ELF-1 (cell line): ENCODE measurements at places on chromosomes 11 and 22.

GRCh38 chr11:65297026-65297672, 17.5 kb upstream of the CDC42EP2 start:
- DNase-seq: no peak

DNA sequence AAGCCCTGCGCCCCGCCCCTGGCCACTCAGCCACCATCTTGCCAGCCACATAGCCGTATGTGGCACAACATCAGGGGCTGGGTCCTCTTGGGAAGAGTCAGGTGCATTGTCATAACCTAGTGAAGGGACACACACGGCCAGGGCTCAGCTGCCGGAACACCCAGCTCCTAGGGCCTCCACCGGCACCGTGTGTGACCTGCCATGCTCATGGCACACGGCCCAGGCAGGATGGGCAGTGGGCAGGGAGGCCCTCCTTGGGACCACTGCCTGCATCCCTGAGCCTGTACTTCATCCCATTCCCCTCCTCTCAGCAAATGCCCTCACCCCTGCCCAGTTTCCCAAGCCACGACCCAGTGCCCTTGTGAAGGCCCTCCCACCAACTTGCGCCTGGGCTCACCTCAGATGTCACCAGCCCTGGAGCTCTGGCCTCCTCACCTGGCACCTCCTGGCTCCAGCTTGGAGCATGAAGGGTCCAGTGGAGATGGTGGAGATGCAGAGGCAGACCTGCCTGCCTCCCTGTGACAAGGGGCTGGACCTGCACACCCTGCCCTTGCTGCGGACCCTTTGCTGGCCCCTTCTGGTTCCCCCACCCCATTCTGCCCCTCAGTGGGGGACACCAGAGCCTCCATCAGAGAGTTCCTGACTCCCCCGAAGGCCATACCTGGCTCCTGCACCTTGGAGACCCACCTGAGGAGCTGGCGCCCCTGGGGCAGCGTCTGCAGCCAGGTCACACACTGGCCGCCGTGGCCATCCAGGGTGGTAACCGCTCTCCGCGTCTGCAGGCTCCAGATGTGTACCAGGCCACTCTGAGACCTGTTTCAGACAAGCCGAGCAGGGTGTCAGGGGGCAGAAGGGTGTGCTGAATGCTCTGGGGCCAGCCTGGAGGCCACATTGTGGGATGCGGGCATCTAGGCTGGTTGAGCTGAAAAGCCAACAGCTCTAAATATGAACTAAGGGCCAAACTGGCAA, 34.5 kb downstream of the GNB1L start:
- DNase-seq: no peak

- DNase-seq: no peak
These were observed 33.5 kb downstream of the YPEL1 start for GRCh38 chr22:21702094-21702493.

DNA sequence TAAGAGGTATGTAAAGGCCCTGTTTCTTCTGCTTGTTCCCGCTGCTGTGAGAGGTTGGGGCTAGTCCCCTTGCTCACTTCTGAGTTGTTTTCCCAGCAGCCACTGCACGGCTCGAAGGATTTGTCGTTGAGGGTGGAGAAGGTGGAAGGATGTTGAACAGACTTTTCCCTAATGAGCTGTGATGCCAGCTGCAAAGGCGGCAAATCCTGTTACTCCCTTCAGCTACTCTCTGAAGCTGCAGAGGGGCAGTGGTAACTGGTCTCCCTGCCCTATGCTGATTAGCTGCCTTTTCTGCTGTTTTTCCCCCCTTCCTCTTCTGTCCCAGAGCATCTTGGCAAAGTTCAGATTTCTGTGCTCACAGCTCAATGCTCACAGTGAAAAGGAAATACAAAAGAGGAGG, 90.4 kb upstream of the SLC25A18 start:
- DNase-seq: peak; percentile 28

- DNase-seq: peak; percentile 72
These were observed 151.6 kb upstream of the BLID start for GRCh38 chr11:122267602-122268001.

DNA sequence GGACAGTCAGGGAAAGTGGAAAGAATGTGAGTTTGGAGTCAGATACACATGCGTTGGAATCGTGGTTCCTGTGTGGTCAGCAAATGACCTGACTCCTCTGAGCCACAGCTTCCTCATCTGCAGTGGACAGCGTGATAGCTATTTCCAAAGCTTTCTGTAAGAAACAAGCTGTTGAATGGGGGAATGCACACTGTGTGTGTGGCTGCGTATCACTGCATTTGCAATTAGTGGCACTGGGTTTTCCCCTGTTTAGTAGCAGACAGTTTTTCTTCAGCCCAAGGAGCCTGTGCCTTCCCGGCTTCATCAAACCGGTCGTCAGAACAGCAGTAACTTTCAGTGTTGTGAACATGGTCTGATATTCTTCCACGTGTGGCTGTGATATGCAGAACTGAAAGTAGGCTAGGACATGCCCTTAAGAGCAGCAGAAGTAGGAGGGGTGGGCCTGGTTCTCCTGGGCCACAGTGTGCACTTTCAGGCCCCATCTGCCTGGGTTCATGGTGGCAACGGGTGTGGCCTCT, 121.5 kb downstream of the RRAS2 start:
- no peak for DNase-seq

DNA sequence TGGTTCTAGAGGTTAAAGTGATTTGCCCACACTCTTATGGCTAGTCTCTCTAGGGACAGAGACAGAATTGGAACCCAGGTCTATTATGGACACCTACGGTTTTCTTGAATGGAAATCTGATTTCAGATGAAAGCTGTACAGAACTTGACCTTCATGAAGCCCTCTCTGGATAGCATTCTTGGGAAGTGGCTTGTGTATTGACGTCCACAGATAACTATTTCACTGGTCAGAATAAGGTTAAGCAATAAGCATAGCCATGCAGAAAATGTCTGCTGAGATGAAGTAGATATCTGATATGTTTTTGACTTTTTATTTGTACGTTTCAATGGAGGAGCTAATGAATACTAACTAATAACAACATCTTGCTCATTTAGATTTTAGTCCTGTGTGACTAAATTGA, 1.1 kb downstream of the TLCD5 start:
- DNase-seq: no peak

DNA sequence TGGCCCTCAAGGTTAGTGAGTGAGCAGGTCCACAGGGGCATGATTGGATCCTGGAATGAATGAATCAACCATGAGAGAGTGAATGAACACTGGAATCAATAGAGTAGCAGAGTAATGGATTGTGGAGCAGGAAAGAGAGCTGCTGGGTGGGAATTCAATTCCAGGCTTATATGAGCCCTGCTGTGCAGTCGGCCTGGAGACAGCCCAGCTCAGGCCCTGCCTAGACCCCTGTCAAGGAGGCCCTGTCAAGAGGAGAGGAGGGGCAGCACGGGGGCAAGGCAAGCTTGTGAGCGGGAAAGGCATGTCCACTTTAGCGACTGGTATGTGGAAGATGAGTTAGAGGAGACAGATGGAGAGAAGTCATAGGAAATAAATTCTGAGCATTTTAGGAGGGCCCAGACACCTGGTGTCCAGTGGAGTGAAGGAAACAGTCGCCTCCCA, 1.3 kb upstream of the FOLR1 start:
- DNase-seq: peak; percentile 13

DNA sequence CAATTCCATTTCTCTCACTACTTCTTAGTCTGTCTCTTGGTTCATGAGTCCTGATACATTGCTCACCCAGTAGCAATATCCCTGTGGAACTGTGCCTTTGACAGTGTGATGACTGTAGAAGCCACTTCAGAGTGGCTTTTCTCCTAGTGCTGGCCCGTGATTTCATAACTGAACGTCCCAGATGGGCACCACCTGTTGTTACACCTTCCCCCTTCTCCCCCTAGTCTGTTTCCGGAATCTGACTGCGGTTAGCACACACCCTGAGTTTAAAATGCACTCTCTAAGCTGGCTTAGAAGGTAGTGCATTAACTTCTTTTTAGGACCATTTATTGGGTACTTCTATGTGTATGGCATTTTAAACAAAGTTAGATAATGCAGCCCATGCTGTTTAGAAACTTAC, 83.0 kb downstream of the ALX4 start:
- no peak for DNase-seq

DNA sequence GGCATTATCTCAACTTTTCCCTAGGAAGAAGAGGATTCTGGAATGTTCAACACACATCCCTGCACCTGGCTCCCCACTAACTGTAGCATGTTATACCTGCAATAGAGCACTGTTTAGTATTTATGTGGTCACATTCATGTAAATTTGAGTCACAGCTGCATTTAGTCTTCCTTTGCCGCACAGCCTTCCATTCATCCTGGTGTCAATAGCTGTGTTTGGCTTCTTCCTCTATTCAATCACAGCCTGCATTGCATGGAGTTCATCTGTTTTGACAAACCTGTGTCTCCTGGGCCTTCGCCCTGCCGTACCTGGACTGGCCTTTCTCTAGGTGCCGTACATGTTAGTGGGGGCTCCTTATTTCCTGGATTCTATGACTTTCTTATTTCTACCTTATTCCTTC, 4.1 kb upstream of the C22orf39 start:
- no peak for DNase-seq

DNA sequence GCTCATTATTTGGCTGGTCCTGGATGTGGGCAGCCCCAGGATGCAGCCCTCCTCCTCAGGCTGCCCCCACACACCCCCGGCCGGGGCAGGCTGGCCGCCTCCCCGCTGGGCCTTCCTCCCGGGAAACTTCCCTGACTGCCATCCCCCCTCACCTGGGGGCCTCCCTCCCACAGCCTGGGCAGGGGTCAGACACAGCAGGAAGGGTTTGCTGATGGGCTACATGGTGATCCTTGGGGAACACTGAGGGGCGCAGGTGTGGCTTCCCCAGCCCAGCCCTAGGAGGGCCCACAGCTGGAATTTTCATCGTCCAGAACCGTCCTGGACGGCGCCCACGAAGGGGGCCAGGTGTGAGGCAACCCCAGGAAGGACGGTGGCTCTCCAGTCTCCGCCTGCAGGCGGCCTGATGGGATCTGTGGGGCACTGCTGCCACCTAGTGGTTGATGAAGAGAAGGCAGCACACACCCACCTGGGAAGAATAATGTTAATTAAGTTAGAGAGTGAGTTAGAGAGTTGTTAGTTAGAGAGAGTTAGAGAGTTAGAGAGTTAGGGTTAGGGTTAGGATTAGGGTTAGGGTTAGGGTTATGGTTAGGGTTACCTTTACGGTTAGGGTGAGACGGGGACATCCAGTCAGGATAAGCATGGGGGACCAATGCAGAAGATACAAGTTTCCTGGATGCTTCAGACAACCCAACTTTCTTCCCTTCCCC, 75.9 kb upstream of the PRR5 start:
- DNase-seq: peak; percentile 84

- peak; percentile 19 for DNase-seq
These were observed 89.5 kb downstream of the KCNQ1 start for GRCh38 chr11:2534134-2534956.

GRCh38 chr11:101692980-101693379, 109.2 kb upstream of the TRPC6 start:
- DNase-seq: no peak

DNA sequence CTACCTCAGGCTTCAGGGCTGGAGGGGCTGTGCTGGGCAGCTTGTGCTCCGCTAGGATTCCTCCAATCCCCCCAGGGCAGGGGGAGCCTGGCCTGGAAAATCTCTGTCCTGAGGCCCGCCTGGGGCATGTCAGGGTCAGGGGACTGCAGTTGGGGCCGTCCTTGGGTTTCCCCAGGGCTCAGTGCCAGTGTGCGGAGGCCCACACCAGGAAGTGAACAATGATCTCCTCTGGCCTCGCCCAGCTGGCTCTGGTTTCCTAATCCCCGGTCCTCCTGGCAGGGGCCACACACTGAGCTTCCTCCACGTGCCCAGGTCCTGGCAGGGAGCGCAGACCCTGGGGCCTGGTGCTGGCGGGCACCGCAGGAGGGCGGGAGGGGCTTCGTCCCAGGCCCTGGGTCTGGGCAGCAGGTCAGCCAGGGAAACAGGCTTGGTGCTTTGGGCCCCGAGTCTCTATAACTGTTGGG, 1.4 kb upstream of the MUC2 start:
- DNase-seq: no peak

- DNase-seq: no peak
These were observed 8.9 kb downstream of the YWHAH start for GRCh38 chr22:31953261-31953660.

- DNase-seq: no peak
These were observed 51.1 kb downstream of the MICAL3 start for GRCh38 chr22:17973217-17973616.

GRCh38 chr11:41392596-41392995, 66.9 kb downstream of the LRRC4C start:
- peak; percentile 37 for DNase-seq

DNA sequence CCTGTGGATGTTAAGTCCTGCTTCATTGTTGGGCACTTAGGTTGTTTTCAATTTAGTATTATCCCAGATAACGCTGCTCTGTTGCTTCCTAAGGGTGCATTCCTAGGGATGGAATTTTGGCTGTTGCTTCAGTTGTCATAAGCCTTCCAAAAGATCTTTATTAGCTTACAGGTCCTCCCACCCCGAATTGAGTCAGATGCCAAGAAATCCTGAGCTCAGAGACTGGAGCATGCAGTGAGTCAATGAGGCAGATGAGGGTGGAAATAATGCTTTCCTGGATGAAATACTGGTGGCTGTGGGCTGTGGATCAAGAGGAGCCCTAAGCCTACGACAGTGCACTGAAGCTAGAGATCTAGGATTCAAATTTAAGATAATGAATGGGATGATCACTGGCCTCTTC, 10.7 kb upstream of the IL18BP start:
- no peak for DNase-seq

DNA sequence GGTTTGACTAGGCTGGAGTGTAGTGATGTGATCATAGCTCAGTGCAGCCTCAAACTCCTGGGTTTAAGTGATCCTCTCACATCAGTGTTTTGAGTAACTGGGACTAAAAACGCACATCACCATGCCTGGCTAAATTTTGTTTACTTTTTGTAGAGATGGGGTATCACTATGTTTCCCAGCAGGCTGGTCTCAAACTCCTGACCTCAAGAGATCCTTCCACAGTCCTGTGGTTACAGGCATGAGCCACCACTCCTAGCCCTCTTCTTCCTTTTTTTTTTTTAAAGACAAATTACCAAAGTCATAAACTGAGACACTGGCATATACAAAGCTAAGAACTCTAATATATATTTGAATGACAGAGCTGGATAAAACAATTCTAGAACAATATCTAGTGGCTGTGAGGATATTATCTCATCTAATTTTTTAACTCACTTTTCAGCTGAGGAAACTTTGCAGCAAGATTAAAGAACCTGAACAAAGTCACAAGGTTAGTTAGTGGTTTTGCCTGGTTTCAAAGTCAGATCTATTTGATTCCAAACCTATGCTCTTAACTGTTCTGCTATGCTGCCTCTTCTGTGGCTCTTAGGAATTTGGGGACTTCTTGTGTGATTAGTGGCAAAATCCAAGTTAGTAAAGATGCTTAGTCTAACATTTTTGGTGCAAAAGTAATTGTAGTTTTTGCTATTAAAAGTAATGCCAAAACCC, 95.3 kb upstream of the RAG2 start:
- DNase-seq: no peak

- DNase-seq: peak; percentile 75
These were observed 53.7 kb downstream of the TBC1D22A start for GRCh38 chr22:46815896-46816731.
